ENCODE measurements at places on chromosomes 1 and 21.
A peak's percentile ranks its signal among the peaks of the same experiment; 100 is the strongest.

- DNase-seq = no peak
Measured at GRCh38 chr1:151455966-151456365, 3.3 kb downstream of the POGZ start.

DNA sequence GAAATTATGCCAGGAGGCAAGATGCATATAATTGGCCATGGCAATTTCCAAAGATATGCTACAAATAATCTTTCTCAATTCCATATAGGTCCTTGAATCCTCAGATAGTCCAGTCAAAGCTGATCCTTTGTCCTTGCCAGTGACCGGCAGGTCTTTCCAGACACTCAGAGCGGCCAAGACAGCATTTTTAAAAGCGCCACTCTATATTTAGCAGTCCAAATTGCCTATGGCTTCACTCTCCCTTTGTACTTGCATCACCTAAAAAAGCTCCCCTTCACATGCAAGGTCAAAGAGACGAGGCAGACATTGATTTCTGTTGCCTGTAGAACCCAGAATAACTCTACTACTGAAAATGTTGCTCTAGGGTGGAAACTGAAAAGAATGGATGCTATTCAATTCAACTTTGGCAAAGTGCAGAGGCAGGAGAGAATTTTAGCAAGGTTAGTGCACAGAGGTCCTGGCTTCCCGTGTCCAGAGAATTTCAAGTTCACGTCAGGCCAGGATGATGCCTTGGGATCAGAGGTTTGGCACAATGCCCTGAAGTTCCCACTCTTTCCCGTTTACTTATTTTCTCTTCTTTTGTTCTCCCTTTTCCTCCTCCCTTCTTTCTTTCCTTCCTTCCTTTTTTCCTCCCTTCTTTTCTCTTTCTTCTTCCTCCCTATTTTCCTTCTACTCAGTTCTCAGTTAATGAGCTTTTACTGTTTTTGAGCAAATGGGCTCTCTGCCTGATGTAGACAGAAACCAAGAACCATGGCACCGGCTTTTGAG lies 108.5 kb downstream of the KCNK1 start:
- no peak for DNase-seq

DNA sequence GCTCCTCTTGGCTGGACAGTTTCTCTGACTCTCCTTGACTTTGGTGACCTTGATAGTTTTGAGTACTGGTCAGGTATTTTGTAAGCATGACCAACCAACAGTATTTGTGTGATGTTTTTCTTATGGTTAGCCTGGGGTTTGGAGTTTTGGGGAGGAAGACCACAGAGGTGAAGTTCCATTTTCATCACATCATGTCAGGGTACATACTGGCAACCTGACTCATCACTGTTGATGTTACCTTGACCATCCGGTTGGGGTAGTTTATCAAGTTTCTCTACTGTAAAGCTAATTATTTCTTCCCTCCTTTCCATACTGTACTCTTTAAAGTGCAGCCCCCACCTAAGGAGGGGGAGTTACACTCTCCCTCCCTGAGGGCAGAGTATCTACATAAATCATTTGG lies 13.4 kb downstream of the OSCP1 start:
- DNase-seq = no peak

- DNase-seq = no peak
Measured at GRCh38 chr21:28884481-28884880, 108.2 kb downstream of the LTN1 start.

DNA sequence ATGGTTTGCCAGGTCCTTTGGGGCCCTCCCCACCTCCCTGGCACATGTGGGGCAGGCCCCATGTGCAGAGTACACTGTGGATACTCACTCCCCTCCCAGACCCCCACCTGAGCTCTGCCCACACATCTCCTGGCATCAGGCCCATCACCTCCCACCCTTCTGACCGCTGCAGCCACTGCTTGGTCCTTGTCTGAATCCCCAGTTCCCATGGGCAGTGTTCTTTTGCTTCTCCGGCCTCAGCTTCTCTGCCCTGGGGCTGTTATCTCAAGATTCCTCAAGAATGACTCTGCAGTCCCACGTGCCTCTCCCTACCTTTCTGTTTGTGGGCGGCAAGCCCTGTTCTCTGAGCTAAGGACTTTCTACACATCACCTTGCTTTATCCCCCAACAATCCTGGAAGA lies 187.7 kb upstream of the EDN2 start:
- no peak for DNase-seq

- DNase-seq = no peak
Measured at GRCh38 chr1:157007306-157007705, 38.2 kb downstream of the ARHGEF11 start.

DNA sequence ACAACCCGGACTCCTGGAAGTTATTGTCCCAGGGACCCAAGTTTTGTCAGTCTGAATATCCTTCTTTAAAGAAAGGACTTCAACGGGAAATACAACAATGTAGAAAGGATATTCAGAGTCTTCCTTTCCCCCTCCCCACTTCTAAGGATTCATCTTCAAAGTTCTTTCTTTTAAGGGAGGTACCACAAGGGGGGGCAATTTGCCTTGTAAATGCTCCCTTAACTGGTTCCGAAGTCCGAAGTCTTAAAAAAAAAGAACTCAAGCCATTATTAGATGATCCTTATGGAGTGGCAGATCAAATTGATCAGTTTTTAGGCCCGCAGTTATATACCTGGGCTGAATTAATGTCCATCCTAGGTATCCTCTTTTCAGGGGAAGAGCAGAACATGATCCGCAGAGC lies 47.0 kb downstream of the SERINC2 start:
- no peak for DNase-seq

- peak; percentile 75 for DNase-seq
Measured at GRCh38 chr1:85628791-85629531, 48.4 kb downstream of the CCN1 start.

Measured in right hindlimb (tissue), 1 donor.